ENCODE measurements at places on chromosomes 6 and 20.

DNA sequence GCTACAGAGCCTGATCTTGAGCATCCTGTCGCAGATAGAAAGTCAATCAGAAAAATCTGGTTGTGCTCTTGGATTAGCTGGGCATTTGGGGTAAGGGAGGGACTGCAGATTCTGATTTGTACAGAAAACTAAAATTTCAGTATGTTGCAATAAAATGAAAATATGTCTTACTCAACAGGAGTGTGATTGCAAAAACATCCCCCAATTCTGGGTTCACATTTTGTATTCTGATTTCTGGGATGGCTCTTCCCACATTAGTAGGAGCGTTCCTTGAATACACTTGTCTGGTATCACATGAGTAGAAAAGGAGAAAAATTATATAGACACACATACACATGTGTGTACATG is 40.5 kb downstream of the PANK2 start:
- no peak for DNase-seq

GRCh38 chr20:9705722-9706476 is 133.0 kb downstream of the PAK5 start:
- no peak for DNase-seq

DNA sequence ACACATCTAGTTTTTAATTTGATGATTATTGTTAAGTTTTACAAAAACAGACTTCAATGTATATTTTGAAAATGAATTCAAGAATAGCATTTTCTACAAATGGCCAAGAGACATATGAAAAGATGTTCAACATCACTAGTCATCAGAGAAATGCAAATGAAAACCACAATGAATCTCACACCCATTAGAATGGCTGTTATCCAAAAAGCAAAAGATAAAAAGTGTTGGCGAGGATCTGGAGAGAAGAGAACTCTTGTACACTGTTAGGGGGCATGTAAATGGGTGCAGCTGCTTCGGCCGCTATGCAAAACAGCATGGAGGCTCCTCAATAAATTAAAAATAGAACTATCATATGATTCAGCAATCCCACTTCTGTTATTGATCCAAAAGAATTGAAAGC is 185.8 kb upstream of the CCN2 start:
- no peak for DNase-seq

GRCh38 chr6:113907102-113907815 is 50.1 kb downstream of the MARCKS start:
- DNase-seq: no peak

- no peak for DNase-seq
Measured at GRCh38 chr6:36020154-36020553, 4.3 kb downstream of the SLC26A8 start.

DNA sequence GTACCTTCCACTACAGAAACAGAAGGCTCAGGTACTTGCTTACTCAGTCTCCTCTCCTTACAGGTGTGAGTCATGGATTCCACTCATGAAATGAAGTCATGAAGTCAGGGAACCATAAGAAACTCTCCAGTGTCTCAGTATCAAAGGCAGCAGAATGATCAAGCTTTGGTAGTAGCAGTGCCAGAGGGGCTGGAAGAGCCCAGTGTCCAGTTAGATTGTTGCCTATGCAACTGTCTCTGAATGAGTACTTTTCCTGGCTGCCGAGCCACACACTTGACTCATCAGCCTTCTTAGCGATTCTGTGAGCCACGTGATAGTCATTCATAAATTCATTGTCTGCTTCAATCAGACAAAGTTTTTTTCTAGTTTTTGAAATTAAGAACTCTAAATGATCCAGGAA is 52.2 kb upstream of the DTNBP1 start:
- no peak for DNase-seq

DNA sequence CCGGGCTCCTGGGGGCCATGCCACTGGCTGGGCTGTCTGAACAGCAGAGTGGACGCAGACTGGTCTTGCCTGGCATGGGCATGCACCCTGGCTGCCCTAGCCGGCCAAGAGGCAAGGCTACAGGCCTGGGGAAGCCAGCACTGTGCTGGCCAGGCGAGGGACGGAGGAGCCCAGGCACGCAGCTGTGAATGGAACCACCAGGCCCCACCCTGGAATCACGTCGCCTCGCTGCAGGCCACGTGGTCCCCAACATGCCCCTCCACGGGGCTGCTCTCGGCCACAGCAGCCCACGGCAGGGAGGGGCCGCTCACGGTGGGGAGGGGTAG is 4.0 kb downstream of the UCKL1 start:
- no peak for DNase-seq

DNA sequence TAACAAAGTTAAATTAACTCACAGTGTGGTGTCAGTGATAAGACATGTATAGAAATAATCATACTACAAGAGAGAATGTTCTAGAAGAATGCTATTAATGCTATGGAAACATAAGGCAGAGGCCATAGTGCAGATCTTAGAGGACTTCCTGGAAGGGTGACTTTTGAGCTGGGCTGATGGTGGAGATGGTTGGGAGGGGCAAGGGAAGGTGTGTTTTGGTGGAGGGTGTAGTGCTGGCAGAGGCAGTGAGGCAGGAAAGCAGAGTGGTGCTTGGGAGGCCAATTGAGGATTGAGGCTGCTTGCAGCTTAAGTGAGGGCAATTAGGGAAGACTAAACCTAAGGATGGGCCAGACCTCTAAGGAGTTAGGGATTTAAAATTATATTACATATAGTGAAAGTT is 58.5 kb upstream of the FNDC1 start:
- DNase-seq: no peak

DNA sequence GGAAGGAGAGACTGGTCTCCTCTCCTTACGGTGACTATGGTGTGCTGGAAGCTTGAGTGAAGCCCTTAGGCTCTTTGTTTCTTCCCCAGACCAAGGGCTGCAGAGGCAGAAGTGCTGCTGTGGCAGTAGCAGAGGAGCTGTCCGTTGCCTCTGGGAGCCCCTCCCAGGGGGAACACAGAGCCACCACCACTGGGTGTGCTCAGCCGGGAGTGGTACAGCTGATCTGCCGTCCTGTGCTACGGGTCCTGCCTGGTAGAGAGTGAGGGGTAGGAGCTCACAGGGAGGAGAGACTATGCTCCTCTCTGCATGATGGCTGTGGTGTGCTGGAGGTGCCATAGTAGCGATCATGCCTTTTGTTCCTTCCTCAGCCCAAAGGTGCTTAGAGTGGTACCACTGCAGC is 318.7 kb downstream of the DOK5 start:
- no peak for DNase-seq

GRCh38 chr20:4082406-4083097 is 67.2 kb upstream of the RNF24 start:
- no peak for DNase-seq

- DNase-seq: no peak
Measured at GRCh38 chr20:34445177-34446065, 70.8 kb upstream of the DYNLRB1 start.

DNA sequence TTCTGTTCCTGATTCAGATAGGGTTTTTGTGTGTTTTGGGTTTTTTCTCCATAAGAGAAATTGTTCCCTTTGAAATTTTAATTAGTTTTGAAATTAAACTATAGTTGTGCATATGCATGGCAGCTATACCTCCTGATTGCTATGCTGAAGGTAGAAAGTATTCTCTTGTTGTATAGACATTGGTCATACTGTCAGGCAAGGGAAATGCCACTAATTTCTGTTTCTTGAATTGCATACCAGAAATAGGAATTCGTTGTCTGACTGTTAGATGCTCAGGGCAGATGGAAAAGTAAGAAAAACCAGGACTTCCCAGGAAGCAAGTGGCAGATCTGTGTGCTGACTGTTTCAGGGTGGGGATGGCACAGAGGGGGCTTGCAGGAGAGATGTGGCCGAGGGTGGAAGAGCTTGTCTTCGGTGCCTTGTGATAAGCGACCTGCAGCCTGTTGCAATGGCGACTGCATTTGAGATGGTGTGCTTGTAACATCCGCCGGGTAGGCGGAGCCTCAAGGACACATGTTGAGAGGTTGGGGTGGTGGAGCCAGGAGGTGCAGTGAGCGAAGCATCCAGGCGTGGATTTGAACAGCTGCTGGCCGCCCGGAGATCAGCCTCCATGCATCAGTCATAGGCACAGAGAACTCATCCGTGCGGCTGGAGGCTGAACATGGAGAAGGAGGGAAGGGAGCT is 42.8 kb downstream of the RREB1 start:
- DNase-seq: no peak

DNA sequence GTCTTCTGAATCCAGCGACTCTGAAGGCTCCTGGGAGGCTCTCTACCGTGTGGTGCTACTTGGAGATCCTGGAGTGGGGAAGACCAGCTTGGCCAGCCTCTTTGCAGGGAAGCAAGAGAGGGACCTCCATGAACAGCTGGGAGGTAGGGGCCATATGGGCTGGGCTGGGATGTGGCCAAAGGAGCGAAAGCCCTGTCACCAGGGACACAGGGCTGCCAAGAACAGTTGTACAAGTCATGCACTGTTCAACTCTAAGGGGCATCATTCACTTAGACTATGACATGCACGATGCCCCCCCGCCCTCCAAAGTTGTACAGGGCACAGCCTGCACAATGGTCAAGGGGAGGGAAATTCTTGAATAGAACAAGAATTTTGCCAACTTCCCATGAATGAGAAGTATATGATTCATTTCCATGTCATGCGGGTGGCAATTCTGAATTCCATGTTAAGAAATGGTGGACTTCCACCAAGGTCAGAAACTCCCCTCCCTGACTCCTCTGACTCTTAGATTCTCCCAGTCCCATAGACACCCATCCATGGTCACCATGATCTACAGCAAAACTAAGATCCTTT is 1.6 kb downstream of the REM1 start:
- no peak for DNase-seq

GRCh38 chr6:65998544-65998943 is 291.5 kb upstream of the EYS start:
- no peak for DNase-seq

DNA sequence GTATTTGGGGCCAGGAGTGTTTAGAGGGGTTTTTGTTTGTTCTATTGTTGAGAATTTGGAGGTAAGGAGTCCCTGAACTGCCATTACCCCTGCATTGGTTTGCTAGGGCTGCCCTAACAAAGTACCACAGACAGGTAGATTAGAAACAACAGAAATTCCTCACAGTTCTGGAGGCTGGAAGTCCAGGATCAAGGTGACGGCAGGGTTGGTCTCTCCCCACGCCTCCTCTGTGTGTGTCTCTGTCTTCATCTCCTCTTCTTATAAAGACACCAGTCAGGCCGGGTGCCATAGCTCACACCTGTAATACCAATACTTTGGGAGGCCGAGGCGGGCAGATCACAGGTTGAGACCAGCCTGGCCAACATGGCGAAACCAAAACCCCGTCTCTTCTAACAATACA is 97.1 kb upstream of the FAM8A1 start:
- no peak for DNase-seq

DNA sequence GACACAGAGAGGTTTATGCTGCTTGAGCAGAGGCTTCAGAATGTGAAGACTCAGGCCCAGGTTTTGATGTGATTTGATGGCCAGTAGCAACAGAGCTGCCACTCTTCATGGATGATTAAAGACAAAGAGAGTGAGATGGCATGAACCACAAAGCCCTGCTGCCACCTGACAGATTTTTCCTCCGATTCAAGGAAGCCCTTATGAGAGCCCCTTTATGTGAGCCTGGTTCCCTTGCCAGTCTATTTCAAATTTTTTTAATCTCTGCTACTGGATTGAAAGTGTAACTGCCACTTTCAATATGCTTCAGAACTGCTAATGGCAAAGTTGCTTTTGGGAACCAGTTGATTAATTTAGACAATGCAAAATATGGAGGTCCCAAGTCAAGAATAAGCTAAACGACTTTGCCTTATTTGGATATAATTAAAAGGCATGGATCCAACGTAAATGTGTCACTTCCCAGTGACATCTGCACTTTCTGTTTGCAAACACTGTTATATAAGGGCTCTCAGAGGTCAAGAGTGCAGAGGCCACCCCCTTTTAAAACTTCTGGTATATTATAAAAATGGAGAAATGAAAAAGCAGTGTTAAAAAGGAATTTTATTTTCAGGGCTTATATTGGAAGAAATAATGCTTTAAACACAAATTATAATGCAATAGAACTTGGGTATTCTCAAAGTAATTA is 238.9 kb upstream of the FLRT3 start:
- no peak for DNase-seq

DNA sequence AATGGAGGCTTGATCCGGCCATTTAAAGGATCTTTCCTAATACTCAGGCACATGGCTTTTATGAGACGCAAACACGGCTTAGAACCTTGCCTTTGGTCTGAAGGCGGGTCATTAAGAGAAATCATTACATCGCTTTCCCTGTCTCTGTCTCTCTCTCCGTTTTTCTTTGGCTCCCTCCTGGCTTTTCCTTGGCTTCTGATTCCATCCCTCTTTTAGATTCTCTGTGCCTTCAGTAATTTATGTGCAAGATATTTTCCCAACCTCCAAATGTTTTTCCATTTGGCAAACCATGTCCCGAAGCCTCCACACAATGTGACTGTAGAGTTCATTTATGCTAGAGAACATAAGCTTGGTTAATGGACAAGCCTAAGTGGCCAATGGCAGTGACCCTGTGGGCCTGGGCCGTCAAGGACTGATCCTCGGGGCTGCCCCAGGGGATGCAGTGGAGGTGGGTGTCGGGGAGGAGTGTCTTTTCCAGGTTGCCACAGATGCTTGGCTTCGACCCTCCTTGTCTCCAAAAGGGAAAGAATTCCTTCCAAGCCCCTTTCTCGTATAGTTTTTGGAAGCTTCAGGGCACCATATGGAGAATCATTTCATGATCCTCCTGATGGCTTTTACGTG is 157.0 kb downstream of the SCML4 start:
- DNase-seq: no peak

GRCh38 chr6:56815436-56815835 is 139.5 kb upstream of the BEND6 start:
- no peak for DNase-seq

GRCh38 chr20:59819496-59820203 is 113.8 kb downstream of the SYCP2 start:
- no peak for DNase-seq

GRCh38 chr20:4688305-4688704 is 33.4 kb upstream of the PRND start:
- DNase-seq: no peak

DNA sequence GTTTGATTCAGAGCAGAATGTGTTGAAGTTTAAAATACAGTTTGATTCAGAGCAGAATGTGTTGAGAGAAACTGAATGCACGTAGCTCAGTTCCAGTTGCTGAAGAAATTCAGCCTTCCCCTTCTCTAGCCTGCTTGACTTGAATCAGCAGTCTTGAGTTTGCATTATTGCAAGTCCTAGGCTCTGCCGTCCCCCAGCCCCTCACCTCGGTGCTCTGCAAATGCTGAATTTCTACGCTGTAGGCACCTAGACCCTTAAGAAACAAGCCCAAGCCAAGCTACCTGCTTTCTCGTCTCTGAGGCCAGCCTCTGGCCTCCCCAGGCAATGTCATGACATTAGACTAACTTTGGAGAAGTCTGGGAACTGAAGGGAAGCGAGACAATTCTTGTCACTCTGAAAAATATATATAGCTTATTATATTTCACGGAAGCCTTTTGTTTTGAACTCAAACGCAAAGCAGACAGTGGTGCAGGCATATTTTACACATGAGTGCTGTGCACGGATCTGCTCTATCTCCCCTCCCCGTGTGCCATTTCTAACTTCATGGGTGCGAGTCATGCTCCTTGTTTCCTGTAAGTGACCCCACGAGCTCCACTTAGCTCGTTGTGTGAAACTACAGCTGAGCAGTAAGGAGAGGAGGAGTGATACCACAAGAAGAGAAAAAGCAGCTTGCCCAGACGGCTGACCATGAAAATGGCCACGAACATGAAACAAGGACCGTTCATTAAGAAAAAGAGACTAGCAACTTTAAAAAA is 71.4 kb upstream of the DUSP22 start:
- no peak for DNase-seq
